Kidney (tissue), 22 donors: ENCODE measurements at places on chromosomes 16 and 17.

DNA sequence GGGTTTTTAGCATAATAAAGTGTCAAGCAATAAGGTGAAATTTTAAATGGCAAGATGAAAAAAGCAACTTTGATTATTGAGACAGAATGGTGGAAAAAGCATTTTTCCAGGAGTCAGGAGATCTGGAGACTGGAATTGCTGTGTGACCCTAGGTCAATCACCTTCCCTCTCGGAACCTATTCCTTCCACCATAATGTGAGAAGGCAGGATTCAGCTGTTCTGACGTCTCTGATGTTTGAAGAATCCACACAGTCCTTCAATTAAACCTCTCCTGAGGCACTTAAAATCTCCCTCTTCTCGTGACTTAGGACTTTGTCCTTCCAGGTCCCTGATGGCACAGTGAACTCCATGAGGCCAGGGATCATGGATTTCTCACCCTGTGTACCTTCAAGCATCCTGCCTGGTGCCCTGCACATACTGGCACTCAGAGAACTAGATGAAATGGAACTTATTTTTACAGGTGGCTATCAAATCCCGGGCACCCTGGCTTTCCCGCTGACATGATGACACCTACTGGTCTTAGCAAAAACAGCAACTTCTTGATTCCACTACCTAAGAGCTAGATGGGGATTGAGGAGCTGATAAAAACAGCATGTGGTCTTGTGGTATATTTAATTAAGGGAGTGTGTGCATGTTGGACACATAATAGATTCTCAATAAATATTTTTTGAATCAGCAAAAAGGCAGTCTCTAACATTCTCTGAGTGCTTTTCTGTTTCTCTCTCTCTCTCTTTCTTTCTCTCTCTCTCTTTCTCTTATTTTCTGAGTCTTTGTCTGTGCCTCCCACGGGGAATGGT is 2.3 kb upstream of the CCDC182 start:
- no peak for DNase-seq

DNA sequence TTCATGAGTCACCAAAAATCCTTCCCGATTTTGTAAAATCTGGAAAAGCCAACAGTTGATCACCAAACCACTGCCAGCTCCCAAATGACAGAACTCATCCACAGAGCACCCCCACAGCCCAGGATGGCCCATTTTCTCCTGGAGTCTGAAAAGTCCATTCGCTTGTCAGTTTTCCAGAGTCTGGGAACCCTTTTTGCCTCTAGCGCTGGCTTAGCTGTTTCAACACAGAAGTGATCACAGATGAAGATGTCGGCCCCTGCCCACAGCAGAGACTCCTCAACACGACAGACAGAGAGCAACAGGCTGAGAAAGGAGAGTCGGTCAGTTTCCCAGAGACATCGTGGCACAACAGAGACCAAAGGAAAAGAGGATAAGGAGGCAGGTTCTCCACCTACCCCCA is 66.4 kb downstream of the NXN start:
- DNase-seq, result no peak

DNA sequence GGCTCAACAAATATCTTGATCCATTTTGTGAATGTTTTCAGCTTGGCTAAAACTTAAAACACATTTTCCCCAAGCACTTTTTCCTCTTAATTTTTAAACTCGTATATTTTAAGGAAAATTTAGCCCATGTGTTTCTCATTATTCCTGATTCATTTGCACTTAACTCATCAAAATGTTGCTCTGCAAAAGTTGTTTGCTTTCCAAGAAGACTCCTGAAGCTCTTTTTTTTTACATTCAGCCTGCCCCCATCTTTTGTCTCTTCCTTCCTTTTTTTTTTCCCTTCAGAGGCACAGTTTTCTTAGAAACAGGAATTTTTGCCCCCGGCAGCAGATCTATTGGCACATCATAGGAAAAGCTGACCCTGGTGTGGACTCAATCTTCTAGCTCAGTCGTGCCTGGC is 155.0 kb upstream of the SALL1 start:
- DNase-seq, result no peak

GRCh38 chr16:82776470-82777146 is 149.8 kb downstream of the CDH13 start:
- DNase-seq, result no peak

- DNase-seq, result no peak
Measured at GRCh38 chr16:521381-522210, 5.9 kb upstream of the CAPN15 start.

DNA sequence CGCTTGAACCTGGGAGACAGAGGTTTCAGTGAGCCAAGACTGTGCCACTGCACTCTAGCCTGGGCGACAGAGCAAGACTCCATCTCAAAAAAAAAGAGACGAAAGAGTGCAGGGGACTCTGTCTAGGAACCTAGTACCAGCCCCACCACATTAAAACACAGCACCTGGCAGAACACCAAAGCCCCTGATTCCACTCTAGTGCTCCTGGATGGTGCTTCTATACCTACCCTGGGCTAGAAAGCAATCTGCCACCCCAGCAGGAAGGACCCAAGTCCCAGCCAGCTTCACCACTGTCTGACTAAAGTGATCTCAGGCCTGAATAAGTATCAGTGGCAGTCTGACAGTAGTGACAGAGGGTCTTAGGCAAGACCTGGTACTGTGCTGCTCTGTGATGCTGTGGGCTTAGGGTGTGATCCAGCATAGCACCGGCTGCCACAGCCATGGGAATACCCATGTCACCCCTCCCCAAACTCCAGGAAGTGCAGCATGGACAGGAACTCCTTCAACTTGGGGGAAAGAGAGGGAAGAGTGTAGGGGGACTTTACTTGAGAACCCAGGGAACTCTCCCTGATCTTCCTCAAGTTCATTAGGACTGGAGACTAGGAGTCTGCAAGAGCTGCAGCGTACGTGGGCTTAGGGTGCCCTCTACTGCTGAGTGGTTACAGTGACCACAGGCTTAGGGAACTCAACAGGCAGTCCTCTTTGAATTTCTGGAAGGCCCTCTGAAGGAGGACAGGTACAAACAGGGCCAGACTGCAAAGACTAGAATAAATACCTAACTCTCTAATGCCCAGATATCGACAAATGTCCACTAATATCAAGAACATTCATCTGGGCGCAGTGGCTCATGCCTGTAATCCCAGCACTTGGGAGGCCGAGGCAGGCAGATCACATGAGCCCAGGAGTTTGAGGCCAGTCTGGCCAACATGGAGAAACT is 30.0 kb upstream of the RNF43 start:
- DNase-seq, result no peak

DNA sequence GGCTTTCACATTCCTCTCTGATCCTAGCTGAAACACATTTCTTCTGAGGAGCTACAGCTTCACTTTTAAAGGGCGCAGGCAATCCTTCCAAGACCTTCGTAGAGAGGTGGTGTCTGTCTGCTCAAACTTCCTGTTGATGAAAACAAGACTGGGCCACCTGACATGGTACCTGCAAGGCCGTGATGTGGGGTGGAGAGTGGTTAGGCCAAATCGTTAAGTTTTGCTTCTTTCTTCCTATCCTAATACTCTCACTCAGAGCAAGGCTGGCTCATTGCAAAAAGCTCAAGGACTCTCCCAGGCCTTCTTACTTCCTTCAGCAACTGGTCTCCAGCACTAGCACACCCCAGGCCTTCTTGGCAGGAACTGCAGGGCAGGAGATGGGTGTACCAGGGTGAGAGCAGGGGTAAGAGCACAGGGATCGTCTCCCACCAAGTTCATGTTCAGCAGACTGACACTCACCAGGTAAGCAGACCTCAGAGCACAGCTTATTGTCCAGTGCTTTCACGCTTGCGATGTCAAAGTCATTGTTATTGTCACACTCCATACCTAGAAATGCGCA is 10.9 kb upstream of the FOXJ1 start:
- no peak for DNase-seq

- DNase-seq, result no peak
Measured at GRCh38 chr16:72942021-72942420, 105.9 kb downstream of the ZFHX3 start.

- no peak for DNase-seq
Measured at GRCh38 chr17:61502292-61502691, 50.1 kb downstream of the TBX4 start.

DNA sequence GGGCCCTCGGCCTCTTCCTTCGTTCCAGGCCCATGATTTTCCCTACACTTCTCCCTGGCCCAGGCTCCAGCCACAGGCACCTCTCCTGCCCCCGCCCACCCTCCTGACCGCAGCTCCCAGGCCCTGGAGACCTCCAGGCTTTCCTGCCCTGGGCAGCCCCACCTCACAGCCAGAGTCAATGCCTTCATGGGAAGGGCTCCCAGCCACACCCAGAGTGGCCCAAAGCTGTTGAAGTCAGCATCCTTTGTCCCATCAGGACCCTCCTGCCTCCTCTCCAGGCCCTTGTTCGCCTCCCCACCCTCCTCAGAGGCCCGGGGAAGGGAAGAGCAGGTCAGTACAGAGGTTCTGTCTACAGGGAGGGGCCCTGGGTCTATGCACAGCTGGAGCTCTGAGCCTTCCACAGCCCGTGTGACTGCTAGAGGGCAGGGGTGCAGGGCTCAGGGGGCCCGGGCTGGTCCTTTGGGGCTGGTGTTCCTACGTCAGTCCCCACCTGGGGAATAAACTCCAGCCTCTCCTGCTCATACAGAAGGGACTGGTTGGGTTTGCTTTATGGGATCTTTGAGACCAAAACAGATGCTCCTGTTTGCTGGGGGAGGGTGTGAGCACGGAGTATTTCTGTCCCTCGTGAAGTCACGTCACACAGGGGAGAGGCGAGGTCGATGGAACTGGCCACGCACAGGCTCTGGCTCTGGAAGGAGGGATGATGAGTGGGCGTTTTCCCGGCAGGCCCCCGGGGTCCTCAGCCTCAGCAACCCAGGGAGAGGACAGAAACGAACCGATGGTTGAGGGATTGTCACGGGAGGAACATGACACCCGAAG is 20.3 kb downstream of the TRARG1 start:
- no peak for DNase-seq

DNA sequence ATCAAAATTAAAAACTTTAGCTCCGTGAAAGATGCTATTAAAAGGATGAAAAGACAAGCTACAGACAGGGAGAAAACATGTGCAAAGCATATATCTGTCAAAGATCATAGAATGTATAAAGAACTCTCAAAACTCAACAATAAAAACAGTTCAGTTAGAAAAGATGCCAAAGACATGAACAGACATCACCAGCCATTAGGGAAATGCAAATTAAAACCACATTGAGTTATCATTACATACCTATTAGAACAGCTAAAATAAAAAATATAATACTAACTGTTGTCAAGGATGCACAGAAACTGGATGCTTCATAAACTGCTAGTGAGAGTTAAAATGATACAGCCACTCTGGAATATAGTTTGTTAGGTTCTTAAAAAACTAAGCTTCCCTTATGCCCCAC is 58.8 kb downstream of the NFATC3 start:
- no peak for DNase-seq
